ENCODE measurements at places on chromosomes 6 and 20.

DNA sequence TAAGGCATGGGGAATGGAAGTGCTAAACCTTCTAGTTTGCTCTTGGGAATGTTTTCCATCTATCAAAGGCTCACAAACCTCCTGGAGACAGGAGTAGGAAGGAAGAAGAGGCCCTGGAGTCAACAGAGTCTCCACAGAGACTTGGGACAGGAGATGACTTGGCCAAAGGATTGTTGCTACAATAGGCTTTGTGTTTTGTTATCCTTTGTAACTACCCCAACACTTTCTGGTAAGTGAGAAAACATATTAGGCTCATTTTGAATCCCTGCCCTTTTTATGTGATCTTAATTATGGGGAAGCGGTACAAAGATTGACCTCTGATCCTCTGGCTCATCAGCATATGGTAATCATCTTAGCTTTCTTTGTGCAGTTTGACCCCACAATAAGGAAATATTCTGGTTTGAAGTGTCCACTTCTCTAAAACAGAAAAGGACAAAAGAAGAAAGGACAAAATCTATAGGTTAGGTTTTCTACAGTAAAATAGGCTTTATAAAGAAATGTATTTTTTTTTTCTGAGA lies 24.1 kb upstream of the GTF3C6 start:
- no peak for DNase-seq

- no peak for DNase-seq
Observed at GRCh38 chr6:134806180-134806798, 143.6 kb downstream of the ALDH8A1 start.

DNA sequence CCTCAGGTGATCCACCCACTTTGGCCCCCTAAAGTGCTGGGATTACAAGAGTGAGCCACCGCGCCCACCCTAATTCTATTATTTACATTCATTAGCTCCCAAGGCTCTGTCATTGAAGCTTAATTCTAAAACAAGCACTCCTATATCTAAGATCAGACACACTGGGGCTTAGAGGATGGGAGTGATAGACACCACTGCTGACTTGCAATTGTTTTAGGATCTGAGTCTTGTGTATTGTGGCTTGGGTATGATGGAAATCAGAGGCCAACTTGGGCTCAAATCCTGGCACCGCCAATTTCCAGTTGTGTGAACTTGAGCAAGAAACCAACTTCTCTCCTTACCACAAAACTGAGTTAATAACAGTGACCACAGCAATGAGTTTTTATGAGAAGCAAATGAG lies 34.7 kb downstream of the MTRES1 start:
- no peak for DNase-seq

DNA sequence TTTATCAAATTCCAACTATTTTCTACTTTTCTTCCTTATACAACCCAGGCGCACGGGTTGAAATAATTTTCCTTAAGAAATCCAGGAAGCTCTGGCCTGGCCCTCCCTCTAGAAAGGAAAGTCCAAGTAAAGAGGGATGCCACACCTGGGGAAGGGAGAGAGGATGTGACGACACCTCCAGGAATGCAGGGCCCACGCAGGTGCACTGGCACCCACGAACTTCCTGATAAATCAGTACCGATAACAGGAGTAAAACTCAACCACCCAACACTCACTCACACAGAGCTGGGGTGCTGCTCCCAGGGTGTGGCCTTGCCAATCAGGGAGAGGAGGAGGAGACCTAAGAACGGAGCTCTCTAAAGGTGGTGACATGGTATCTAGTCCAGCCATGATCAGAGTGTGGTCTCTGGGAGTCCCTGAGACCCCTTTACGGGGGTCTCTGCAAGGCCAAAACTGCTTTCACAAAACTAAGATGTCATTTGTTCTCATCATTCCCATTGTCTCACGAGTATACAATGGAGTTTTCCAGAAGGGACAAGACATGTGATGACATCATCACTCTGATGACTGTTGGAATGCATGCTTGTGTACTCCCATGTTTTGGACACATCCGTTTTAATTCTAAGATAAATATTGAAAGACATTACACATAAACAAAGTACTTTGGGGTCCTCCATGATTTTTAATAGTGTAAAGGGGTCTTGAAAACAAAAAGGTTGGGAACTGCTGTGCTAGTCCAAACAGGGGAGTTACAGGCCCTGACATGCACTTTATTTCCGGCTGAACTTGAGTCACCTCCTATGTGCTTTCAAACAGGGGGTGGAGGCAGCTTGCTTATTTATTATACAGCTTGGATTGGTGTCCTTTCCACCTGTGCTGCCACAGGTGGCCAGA lies 2.2 kb upstream of the PARD6B start:
- no peak for DNase-seq

GRCh38 chr6:37490536-37491170 lies 9.0 kb downstream of the CCDC167 start:
- no peak for DNase-seq
